Activated CD4-positive, alpha-beta T cell treated with anti-CD3 and anti-CD28 coated beads, Interleukin-2, Interleukin-4, amounts not matched to agents 100 ng/mL and 50 ng/mL, durations not matched to agents 16 hours and 8 hours (primary cell): ENCODE measurements at places on chromosomes 4 and X.

DNA sequence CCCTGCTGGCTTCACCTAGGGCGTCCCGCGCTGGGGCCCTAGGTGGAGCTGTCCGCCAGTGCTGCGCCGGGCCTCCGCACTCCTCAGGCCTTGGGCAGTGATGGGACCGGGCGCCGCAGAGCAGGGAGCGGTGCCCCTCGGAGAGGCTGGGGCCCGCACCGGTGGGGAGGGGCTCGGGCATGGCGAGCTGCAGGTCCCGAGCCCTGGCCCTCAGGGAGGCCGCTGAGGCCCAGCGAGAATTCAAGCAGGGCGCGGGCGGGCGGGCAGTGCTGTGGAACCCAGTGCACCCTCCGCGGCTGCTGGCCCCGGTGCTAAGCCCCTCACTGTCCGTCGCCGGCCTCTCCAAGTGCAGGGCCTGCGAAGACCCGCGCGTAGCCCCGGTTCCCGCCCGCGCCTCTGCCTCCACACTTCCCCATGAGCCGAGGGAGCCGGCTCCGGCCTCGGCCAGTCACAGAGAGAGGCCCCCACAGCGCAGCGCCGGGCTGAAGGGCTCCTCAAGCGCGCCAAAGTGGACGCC lies 565.1 kb upstream of the NDST4 start:
- no peak for DNase-seq

GRCh38 chr4:150679765-150680343 lies 97.9 kb downstream of the MAB21L2 start:
- DNase-seq: no peak

- DNase-seq: no peak
These were observed 43.2 kb downstream of the QDPR start for GRCh38 chr4:17468619-17469221.

GRCh38 chrX:103640401-103641155 lies 11.8 kb downstream of the TCEAL1 start:
- no peak for DNase-seq

DNA sequence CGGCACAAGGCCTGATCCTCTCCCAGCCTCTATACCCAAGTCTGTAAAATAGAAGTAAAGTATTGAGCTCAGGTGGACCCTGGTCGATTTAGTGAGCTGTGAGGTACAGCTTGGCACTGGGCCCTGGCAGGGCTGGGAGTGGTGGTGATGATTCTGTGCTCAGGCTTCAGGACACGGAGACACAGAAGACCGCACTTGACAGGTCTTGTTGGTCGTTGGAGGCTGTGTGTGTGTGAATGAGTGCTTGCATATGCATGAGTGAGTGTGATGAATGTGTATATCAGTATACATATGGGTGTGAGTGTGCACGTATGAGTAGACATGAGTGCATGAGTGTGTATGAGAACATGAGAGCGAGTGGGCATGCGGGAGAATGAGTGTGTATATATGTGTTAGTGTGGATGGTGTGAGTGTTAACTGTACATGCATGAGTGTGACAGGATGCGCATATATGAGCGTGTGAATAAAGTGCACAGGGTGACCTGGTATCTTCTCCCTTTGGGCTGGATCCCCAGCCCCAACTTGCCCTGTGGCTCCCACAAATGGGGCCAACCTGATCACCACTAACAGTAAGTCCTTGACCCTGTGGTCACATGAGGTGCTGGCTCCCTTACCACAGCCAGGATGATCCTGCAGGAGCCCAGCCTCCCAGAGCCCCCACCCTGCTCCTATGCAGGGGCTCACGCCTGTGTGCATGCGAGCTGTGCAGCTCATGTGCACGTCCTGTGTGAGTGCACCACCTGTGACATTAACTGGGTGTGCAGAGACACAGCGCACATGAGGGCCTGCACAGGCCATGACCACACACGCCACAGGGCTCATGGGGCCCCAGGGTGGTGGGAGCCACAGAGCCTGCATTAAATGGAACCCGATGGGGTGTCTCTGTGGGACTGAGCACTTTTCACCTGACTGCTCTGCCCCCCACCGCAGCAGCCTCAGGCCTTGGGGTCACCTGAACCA lies 20.8 kb downstream of the SH3BP2 start:
- no peak for DNase-seq

- DNase-seq: no peak
These were observed 87.1 kb downstream of the VCX2 start for GRCh38 chrX:8084006-8084405.

DNA sequence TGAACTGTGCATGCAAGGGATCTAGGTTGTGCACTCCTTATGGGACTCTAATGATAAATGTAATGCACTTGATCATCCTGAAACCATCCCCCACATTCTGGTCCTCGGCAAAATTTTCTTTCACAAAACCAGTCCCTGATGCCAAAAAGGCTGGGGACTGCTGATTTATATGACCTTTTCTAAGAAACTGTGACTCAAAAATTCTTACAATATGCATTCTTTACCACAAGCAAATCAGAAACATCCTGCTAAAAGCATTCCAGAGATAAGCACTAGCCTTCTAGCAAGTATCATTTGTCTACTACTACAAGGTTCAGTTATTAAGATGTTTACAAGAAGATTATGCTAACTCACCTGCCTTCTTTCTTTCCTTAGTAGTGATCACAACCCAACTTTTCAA lies 166.5 kb upstream of the PCDH7 start:
- DNase-seq: no peak
